ENCODE measurements at places on chromosomes 3 and 15. TPM values are rescaled to one million over a fixed set of nuclear protein-coding genes. Genes with fewer than 3 reads are reported as not detected.

Gene GOLGA8H
- under 0.01 TPM for total RNA-seq

GRCh38 chr3:189169728-189170127 lies 2.0 kb upstream of the TPRG1 start:
- DNase-seq, result no peak

DNA sequence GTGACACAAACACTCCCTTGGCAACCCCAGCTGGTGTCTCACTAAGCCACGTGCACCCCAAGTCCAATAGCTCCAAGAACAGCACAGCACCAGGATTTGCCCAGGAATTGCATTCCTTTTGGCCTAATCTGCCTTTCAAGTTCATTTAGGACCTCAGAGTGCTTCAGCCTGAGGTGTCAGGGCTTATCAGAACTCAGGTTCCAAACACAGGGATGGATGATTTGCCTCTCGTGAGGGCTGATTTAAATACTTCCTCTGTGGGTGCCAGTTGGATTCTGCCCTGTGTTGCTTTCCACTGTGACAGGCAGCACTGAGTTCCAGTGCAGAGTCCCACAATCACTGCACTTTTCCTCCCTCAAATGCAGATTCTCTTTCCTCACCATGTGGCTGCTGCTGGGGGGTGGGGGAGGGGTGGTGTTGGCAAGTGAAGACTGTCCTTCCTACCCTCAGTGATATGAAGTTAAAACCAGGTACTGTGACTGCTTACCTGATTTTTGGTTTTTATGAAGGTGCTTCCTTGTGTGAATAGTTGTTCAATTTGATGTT lies 204.3 kb upstream of the STAC start:
- DNase-seq, result no peak

DNA sequence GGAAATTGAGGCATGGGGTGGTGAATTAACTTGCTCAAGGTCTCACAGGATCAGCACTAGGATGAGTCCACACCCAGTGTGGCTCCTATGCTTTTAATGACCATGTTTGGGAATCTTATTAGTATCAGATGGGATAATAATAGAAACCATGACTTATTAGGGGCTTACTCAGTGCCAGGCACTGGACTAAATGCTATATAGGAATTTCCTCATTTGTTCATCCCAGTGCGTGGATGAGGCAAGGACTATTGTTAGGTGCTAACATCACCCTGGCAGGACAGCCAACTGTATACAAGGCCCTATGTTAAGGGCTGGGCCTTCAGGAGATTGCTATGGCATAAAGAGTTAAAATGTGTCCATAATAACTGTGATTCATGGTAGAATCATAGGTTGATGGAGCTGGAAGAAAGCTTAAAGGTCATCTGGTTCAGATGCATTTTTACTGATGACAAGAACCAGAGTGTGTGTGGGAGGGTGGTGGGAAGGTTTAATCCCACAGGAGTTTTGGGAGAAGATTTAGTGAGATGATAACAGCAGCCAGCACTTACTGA lies 4.7 kb upstream of the FEM1B start:
- DNase-seq, result peak; percentile 87

- no peak for DNase-seq
Observed at GRCh38 chr15:89827829-89828228, 13.2 kb upstream of the ANPEP start.

Measured in fibroblast of villous mesenchyme (primary cell).